ENCODE measurements at places on chromosomes 2 and 18.

GRCh38 chr2:102437122-102437521, 14.2 kb downstream of the IL18RAP start:
- no peak for DNase-seq

DNA sequence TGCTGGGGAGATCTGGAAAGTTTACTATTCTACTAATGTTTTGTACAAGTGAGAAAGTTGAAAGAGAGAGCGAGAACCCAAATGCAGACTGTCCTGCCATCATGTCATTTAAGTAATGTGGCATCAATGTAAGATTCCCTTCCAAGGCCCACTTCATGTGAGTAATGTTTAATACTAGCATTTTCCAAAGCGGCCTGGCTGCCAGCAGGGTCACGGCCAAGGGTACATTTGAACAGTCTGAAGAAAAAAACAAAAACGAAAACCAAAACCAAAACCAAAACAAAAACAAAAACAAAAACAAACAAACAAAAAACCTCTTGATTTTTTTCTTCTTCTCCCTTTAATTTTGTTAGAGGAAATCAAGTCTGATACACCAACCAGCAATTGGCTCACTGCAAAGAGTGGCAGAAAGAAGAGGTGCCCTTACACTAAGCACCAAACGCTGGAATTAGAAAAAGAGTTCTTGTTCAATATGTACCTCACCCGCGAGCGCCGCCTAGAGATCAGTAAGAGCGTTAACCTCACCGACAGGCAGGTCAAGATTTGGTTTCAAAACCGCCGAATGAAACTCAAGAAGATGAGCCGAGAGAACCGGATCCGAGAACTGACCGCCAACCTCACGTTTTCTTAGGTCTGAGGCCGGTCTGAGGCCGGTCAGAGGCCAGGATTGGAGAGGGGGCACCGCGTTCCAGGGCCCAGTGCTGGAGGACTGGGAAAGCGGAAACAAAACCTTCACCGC, 2.2 kb downstream of the HOXD10 start:
- DNase-seq: no peak

DNA sequence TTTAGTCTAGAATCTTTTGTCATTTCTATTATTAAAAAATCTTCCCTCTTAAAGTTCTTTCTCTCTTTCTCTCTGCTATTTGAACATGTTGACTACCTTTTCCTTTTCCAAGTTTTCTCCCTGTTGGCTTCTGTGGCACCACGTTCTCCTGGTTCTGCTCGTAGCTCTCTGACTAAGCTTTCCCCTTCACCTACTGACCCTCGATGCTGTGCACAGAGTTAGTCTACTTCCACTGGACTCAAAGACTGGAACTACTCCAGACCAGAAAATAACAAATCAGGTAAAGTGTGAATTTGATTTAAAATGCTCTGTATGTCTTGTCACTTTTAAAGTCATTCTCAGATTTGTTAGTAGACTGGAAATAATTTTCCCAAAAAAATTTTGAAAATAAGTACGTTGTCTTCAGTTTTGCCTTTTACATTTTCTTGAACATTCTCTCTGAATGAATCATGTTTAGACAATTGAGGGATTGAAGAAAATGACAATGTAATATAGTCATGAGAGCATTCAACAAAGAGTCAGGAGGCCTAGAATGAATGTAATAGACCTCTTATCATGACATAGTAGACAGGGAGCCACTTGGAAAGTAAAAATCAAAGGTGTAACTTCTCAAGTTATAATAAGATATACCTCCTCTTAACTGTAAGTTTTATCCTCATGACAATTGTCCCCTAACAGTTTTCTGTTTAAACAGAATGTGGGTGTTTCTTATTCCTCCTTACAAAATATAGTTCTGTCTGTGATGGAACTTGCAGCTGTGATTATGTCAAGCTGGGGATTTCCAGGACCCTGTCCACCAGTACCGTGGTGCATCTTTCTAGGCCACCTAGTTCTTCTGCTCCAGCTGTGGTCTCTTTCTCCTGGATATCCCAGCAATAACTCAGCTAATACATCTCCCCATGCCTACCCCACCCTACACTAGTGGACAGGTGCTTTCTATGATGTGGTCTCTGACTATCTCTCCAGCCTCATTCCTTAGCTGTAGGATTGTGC, 25.5 kb downstream of the ITPRID2 start:
- no peak for DNase-seq

DNA sequence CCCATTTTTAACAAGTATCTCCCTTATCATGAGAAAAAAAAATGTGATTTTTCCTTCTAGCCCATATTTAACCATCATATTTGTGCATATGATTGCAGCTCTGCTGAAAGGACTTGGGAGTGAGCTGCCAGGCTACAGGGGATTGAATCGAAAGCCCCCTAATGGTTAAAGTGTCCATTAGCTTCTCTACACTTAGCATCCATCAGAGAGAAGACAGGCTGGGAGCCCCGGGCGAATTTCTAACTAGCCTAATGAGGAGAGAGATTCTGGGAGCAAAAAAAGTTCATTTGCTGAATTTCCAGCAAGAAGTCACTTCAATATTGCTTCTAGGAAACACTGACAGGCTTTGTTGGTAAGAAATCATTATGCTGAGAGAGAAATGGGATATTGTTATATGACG, 848.8 kb downstream of the TDRD15 start:
- DNase-seq: no peak

- DNase-seq: no peak
Measured at GRCh38 chr2:206990360-206990759, 51.0 kb downstream of the CPO start.

DNA sequence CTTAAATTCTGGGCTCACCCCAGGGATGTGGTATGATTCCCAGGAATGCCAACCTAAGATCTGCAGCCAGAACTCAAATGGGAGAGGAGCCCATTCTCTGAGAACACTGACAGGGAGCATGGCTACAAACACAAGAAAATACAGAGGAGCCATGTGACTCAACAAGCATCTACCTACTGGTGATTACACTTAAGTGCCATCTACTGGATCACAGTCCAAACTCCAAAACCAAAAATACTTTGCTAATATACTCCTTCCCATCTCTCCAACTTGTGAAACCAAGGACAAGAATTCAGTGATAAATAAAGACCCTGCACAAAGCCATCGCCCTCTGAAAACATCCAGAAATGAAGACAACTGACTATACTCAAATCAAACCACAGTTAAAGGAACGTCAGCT, 116.9 kb downstream of the NR4A2 start:
- no peak for DNase-seq

DNA sequence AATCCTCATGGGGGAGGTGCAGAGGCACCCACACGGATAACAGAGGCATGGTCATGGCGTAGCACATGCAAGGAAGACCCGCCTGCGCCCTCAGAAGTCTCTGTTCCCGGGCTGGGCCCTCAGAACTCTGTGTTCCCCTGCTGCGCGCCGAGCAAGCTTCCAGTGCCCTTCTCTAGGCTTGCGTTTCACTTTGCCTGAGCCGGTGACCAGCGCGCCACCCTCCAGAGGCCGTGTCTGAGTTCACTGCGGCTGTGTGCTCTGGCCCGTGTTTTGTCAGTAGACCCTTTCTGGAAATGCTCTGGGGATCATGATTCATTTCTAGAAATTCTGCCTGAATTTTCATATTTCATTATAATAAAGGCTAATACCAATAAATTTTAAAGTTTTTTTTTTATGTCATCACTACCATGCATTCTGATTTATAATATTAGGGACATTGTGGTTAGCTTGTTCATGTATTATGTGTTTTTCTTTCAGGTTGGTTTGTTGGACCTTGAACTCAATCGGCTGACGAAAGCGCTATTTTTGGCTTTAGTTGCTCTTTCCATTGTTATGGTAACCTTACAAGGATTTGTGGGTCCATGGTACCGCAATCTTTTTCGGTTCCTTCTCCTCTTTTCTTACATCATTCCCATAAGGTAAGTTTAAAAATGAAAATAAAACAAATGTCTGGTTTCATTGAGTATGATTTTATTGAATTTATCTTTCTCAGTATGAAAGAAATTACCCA, 142.7 kb upstream of the NFATC1 start:
- no peak for DNase-seq

DNA sequence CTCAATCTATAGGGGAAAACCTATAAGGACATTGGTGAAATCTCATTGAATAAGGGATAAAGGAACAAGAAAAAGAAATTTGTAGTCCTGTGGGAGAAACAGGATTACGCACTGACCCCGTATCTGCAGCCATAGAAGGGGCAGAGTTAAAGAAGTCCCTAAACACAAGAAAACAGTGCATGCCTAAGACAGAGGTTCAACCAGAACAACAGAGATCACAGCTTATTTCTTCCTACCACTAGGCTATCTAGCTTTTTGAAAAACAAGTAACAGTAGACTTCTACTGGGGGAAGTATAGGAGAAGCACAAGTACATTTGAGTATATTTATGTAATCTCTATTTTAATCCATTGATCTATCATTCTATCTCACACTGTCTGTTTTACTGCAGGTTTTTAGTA, 485.2 kb upstream of the REG3G start:
- DNase-seq: no peak

DNA sequence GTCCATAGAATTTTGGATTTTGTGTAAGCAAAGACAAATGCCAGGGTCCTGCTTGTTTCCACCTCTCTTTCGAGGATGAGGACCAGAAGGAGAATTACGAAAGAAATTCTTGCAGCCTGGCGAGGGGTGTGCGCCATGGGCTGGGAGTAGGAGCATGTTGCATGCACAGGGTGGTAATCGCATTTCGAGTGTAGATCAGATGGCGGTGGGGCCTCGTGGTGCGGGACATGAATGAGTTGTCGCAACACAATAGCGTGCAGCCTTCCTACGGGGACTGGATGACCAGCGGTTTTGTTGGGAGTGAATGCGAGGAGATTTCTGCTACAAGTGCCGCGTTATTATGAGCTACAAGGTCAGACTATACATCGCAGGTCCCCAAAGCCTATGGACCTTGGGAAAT, 4.2 kb upstream of the EN1 start:
- no peak for DNase-seq

GRCh38 chr2:154688373-154688772, 10.1 kb upstream of the KCNJ3 start:
- DNase-seq: no peak

DNA sequence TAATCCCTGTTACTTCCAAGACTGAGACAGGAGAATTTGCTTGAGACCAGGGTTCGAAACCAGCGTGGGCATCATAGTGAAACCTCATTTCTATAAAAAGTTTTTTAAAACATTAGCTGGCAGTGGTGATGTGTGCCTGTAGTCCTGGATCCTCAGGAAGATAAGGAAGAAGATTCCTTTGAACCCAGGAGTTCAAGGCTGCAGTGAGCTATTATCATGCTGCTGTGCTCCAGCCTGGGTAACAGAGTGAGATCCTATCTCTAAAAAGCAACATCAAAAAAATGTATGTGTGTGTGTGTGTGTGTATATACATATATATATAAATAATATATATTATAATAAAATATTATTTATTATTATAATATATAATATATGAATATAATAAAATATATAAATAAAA, 1417.6 kb upstream of the CDH2 start:
- no peak for DNase-seq

GRCh38 chr18:44229693-44230108, 451.0 kb upstream of the SETBP1 start:
- DNase-seq: no peak

DNA sequence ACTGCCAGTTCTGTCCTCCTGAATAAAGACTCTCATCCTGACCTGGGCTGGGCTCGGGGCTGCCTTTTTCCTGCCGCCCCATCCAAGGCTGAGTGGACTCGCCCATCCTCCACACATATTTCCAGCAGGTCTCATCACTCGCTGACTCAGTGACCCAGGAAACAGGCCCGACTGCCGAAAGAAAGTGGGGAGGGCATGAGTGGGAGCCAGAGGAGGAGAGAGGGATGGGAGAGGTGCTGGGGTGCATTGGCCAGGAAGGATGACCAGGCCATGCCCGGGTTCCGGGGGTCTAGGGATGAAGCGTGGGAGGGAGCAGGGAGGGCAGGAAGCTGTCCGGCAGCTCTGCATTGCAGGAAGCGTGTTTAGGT, 66.7 kb downstream of the TWIST2 start:
- no peak for DNase-seq

DNA sequence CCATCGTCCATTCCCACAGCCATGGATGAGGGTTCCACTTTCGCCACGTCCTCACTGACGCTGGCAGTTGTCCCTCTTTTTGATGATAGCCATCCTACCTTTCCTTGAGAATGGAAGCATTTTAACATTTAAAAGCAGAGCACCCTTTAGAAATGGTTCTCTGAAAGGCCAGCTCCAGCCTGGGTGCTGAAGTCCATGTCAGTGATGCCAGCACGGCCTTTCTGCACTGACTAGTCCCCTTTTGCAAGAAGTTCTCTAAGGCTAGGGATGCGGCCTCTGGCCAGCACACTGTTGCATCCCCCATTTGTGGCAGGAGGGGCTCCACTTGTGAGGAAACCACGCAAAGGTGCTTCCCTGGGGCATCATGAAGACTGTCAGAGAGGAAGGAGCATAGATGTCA, 203.5 kb downstream of the MGAT5 start:
- no peak for DNase-seq

DNA sequence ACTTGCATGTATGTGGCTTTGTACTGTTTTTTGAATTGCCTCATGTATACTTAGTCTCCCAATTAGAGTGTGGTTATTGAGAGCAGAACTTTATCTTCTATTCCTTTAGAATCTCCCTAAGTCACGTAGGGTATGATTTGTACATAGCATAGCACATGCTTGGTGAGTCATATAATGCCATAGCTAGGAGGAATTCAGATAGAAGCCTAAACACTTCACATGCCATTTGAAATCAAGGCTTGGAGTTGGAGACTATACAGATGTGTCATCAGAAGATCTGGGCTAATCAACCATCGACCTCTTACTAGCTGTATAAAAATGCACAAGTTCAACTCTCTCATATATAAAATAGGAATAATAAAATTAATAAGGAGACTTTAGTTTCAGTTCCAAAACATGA, 222.6 kb upstream of the ST6GAL2 start:
- no peak for DNase-seq

DNA sequence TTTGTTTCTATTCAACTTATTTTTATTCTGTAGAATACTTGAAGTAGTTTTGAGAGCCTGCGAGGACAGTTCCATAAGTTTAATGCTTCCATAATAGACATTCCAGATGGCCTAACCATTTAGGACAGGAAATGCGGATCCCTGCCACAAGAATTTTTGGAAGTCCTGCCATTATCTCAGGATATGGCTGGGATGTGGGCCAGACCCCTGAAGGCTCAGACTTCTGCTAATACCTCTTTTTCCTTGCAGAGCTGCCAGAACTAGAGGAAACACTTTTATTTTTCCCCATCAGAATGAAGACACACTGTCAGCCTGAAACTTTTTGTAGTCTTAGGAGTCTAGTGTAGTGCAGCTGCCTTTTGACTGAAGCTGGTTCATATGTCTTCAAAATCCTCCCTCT, 806.5 kb downstream of the TDRD15 start:
- DNase-seq: no peak

DNA sequence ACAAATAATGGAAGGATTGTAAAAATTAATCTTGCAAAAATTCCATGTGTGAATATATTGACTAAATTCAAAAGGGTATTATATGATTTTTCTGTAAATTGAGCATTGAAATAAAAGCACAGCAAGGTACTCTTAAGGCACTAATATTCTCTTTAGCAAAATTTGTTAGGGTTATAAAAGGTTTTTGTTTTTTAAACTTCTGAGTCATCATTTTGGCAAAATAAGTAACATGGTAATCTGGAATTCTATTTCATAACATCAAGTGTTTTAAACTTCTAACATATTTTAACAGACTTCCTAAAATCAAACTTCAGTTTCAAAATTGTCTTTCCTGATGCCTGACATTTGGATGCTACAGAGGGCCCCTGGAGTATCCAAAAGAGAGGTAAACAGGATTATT, 12.5 kb upstream of the INPP4A start:
- no peak for DNase-seq
